ENCODE measurements at places on chromosomes 7 and 10. TPM values are rescaled to one million over a fixed set of nuclear protein-coding genes. Genes with fewer than 3 reads are reported as not detected.

DNA sequence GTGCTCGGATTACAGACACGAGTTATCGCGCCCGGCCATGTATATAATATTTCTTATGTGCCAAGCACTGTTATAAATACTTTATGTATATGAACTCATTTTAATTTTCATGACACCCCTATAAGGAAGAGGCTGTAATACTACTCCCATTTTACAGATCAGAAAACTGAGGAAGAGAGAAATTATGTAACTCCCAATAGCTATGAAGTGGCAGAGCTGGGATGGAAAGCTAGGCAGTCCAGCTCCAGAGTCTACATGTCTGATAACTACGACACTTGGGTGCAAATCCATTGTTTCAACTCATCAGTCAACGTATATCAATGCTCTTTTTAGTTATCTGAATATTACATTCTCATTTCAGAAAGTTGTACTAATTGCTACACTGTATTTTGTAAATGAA is 17.0 kb downstream of the PDK4 start:
- DNase-seq, result no peak

MMD2 gene
- not detected for total RNA-seq

DNA sequence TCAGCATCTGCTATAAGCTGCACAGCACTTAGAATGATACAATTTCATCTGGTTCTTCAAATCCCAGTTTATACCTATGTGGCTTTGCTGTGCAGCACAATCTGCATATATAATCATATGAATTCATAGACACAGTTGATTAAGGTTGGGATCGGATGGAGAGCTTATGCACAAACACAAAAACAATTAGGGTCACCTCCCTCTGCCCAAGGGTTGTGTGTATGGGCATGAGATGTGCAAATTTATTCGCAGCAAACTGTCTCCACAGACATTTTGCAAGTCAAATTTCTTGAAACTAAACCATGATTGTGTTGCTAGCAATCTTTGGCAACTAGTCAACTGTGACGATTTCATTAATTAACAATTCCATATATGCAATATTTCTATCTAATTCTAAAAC is 955.7 kb downstream of the SORCS3 start:
- no peak for DNase-seq

GRCh38 chr10:91887272-91888076 is 21.8 kb downstream of the FGFBP3 start:
- DNase-seq, result peak; percentile 96

SH2D4B gene
- total RNA-seq, result 0.11 TPM

DNA sequence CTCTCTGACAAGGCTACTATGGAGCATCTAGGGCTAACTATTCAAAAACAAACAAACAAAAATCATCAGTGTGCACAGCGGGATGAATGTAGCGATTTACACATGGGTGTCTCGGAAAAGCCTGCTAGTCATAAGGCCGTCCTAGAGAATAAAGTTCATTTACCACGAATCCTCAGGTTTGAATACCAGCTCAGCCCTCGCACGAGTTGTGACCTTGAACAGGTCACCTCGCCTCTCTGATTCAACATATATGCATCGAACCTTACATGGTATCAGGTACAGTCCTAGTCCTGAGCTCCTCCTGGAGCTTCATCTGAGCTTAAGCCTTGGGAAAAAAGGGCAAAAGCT is 572 bp downstream of the ATP5MF start:
- DNase-seq, result no peak

DNA sequence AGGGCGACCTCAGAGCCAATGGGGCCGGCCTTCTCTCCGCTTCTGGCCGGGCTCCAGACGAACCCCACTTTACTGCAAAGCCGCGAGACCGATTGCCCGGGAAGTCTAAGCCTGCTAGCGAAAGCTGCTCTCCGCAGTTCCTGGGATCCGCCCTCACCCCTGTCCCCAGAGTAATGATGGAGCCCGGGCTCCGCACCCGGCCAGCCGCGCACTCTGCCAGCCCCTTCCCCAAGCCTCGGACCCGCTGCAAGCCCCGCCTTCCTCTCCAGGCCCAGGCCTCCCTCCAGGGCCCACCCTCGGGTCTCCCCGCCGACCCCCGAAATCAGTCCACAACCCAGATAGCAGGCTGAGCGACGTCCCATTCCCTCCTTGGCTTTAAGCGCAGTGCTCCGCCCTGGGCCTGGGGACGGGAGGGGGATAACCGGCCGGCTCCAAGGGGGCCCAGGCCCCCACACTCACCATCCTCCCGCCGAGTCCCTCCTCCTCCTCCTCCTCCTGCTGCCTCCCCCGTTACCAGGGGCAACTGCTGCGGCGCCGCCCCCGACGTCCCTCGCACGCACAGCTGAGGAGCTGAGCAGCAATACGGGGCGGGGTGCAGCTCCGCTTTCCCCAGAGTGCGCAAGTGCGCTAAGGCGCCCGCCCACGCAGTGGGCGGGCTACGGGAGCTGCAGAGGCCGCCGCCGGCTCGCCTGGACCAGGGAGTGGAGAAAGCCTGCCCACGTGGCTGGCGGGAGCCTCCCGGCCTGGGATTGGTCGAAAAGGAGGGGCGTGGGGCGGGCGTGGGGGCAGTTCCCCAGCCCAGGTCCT is at the start of gene ARL3:
Gene ARL3, minus strand, starts transcription at position 584 of the 807 bp plus-strand sequence. Its CDS starts 122 bp downstream, at position 462.
- DNase-seq, result peak; percentile 100

VGF gene
- total RNA-seq, result 1.6 TPM

Measured in neural progenitor cell (in vitro differentiated cells).